ENCODE measurements at places on chromosomes 12 and 14.

- no peak for DNase-seq
Observed at GRCh38 chr14:67313153-67313552, 46.5 kb downstream of the ATP6V1D start.

- DNase-seq = no peak
Observed at GRCh38 chr12:71935594-71935993, 3.1 kb upstream of the TPH2 start.

DNA sequence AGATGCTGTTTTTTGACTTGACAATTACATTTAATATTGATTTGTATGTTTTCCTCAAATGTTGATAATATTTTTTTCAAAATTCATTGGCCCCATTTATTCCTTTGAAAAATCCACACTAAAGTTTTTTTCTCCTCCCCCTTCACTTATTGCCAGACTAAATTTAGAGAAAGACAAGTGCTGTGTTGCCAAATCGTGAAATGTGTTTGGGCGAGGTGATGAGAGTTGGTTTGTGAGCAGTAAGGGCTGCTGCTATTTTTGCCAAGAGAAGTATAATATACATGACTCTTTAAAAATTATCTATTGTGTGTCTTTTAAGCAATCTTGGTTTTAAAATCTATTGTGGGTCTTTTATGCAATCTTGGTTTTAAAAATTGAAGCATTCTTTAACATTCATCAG, 188.9 kb downstream of the PPFIA2 start:
- DNase-seq = no peak

GRCh38 chr12:11623382-11623781, 26.1 kb upstream of the ETV6 start:
- DNase-seq = no peak

- peak; percentile 84 for DNase-seq
Observed at GRCh38 chr14:47040550-47040949, 389.0 kb upstream of the RPL10L start.

DNA sequence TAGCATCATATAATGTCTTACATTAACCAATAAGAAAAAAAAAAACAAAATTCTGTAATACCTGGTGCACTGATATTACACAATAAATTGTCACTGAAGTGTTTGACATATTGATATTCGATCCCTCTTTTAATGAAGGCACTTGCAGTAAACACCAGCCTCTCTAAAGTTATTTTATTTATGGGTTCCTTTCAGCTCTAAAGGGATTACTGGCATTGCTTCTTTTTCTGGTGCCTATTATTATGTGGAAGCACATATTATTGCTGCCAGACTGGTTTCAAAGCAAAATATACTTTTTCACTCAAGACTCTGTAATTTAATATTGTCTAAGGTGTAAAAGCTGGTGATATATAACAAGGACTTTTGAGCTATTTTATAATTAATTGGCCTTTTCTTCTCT, 1090.5 kb downstream of the TRHDE start:
- DNase-seq = no peak

GRCh38 chr12:113528606-113529293, 57.1 kb upstream of the LHX5 start:
- DNase-seq = no peak

Data from hematopoietic multipotent progenitor cell treated with erythropoietin and hydrocortisone succinate and interleukin-3 and kit ligand, for 8 days (in vitro differentiated cells).